ENCODE measurements at places on chromosomes 11 and 22. TPM values are rescaled to one million over a fixed set of nuclear protein-coding genes. Genes with fewer than 3 reads are reported as not detected.

The CDC42EP1 gene
- total RNA-seq, result 33.1 TPM

The ANAPC15 gene
- 36.7 TPM for total RNA-seq

The KDELR3 gene
- 11.1 TPM for total RNA-seq

The RELT gene
- 2.4 TPM for total RNA-seq

The ASCL2 gene
- 4.1 TPM for total RNA-seq

All from tibial nerve (tissue), 4 donors.